ENCODE measurements at places on chromosomes 4 and X. TPM values are rescaled to one million over a fixed set of nuclear protein-coding genes. Genes with fewer than 3 reads are reported as not detected.

CXorf49 gene
- total RNA-seq: not detected

CENPE gene
- total RNA-seq: 44.7 TPM

KIF4A gene
- total RNA-seq: 27.9 TPM

PRAF2 gene
- total RNA-seq: 23.8 TPM

- DNase-seq: no peak
Measured at GRCh38 chrX:68648960-68649359, 1.5 kb downstream of the STARD8 start.

DNA sequence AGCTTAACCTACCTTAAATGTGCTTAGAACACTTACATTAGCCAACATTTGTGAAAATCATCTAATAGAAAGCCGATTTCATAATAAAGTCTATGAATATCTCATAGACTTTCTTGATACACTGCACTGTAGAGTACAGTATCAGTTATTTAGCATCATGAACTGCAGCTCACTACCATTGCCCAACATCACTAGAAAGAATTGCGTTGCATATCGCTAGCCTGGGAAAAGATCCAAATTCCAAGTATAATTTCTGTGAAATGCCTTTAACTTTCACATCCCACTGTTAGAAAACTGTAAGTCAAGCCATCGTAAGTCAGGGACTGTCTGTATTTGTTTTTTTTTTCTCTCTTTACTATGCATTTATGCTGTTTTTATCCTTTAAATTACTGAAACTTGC, 918.6 kb upstream of the PABPC4L start:
- DNase-seq: no peak

- no peak for DNase-seq
Measured at GRCh38 chr4:80459918-80460473, 124.5 kb downstream of the CFAP299 start.

GRCh38 chr4:82592639-82593038, 30.9 kb upstream of the TMEM150C start:
- no peak for DNase-seq

DNA sequence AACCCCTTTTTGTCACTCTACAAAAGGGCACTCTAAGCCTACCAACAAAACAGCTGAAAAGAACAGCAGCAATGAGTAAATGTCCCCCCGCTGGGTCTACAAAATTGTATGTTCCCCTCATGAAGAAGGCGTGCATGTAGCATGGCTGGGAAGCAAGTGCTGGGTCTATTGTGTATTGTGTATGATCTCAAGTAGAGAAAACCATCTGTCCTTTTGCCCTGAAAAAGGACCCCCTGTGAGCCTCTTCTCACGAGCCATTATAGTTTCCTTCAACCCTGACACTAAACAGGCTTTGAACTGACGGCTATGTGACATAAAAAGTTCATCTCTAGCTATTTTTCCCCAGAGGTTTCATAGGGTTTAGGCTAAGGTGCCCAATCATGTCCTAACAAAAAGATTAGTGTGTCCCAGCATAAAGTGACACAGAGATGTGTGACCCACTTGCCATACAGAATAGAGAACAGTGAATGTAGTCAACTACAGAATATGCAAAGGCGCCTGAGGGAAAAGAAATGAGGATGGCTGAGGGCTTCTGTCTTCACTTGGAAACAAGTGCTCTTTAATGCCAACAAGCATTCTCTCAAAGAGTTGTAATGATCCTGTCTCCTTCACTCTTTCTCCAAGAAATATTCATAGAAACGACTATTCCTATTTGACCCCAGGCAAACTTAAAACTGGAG, 27.3 kb downstream of the COL25A1 start:
- no peak for DNase-seq

DNA sequence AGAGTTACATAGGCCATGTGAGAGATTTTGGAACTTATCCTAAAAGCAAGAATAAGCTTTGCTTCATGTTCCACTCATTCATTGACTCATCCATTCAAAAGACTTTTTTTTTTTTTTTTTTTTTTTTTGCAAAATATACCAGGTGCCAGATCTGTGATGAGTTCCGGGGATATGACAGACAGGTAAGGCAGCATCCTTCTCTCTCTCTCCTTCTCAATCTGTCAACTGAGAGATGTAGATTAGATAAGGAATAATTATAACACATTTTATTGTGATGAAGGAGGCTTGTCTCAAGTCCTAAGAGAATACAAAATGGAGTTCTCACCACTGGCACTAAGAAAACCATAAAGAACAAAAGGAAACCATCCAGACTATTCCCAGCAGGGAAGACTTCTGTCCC, 190.2 kb upstream of the CPEB2 start:
- DNase-seq: no peak

GRCh38 chr4:48752246-48752645, 27.8 kb downstream of the FRYL start:
- no peak for DNase-seq

DNA sequence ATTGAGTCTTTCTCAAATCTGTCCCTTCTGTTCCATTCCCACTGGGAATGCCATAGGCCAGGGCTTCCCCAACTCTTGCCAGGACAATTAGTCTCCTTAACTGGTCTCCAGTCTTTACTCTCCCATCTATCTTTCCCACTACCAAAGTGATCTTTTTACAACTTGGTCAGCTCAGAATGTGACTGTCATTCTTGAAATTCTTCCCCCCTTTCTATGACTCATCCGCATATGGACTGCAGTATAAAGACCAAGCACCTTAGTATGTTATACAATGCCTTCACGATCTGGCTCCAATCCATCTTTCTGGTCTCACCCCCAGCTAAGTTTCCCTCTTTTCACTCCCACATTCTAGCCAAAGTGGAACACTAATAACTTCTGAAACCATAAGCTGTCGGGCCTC, 383.8 kb downstream of the OPHN1 start:
- DNase-seq: no peak

GRCh38 chrX:110746014-110746413, 49.6 kb downstream of the CHRDL1 start:
- DNase-seq: no peak

DNA sequence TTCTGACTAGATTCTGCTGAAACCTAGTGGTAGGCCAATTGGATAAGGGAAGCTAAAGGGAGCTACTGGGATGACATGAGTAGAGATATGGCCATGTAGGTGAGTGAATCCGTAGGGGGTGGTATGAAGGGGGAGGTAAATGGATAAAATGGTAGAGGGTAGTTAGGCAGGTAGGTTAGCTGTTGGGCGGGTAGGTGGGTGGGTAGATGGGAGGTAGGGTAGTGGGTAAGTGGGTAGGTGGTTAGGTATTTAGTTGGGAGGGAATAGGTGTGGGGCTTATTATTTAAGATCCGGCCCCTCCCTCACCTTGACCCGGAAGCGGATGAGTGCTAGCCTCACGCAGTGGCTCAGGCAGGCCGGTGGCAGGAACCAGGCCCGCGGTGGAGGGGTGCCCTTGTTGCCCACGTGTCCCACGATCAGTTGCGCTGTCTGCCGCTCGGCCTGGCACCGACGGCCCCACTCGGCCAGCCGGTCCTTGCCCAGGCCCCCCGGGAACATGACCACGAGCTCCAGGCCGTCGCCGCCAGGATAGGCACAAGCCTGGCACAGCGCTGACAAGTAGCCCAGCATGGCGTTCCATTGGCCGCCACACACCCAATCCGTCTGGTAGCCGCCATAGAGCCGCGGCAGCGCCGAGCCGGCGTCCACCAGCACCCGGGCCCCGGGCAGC, 725 bp downstream of the FAM120C start:
- DNase-seq: peak; percentile 65

All from activated naive CD8-positive, alpha-beta T cell treated with anti-CD3 and anti-CD28 coated beads, Interleukin-2, amount 10 ng/mL, durations not matched to agents 7 days and 5 days (primary cell).